IMR-90 (cell line): ENCODE measurements at places on chromosomes 13 and 19. TPM values are rescaled to one million over a fixed set of nuclear protein-coding genes. Genes with fewer than 3 reads are reported as not detected.

The DGKH gene
- 9.7 and 13.4 TPM in 2 replicates for total RNA-seq

DNA sequence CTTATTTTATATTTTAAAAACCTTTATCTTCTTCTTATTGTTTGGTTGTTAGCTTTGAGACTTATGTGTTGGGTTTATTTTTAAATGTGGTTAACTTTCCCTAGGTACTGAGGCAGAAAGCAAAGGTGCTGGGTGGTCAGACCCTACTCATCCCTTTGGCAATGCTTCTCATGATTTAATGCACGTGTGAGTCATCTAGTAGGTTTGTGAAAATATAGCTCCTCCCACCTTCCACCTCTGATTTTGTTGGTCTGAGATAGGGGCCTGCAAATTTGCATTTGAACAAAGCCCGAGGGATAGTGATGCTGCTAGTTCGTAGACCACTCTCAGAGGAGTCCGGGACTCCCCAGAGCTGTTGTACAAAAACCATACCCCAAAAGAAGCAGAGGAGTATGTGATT, 771.3 kb upstream of the ARGLU1 start:
- H3K4me3 ChIP-seq = no peak overlapping the region
- H3K36me3 ChIP-seq = no peaks in the 10 kb centered on the region
- peaks cover 2% of the 10 kb centered on the region for H3K4me1 ChIP-seq
- no peaks in the 10 kb centered on the region for H3K27me3 ChIP-seq

DNA sequence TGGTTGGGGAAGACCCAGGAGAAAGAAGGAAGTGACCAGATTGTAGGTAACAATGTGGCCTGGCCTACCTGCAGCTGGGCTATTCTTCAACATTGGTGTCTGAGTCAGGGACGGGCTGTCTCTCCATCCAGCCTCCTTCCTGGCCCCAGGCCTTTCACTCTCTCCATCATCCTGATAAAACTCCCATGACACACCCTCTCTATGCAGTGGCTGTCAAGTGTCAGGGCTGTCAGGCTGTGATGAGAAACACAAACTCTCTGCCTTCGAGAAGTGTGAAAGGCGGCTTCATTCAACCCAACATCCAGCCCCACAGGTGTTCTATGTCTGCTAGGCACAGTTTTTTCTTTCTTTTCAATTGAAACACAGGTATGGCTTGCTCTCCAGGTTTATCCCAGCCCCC, 153.3 kb upstream of the VSTM2B start:
- DNase-seq = no peak
- H3K27ac ChIP-seq = no peak overlapping the region
- H3K36me3 ChIP-seq = no peaks in the 10 kb centered on the region
- H3K4me1 ChIP-seq = no peaks in the 10 kb centered on the region
- H3K27me3 ChIP-seq = no peaks in the 10 kb centered on the region

DNA sequence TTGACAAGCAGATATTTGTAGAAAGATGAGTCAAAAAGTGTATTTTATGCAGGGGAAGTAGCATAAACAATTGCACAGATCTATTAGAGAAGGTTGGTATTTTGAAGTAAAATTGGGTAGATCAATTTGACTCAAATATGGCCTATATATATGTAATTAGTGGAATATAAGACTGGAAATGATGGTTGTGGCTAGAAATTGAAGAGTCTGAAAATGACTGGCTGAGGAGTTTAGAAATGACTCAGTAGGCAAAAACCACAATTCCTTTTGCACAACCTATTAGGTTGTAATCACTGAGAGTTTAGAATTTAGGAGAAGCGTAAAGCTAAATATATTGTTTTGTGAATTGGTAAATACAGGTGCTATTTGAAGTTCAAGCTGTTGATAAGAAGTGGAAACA, 622.6 kb upstream of the PCDH20 start:
- H3K4me3 ChIP-seq = no peak overlapping the region
- no peaks in the 10 kb centered on the region for H3K4me1 ChIP-seq
- no peak overlapping the region for H3K27ac ChIP-seq
- no peak for DNase-seq

- H3K27ac ChIP-seq = no peak overlapping the region
- no peaks in the 10 kb centered on the region for H3K4me1 ChIP-seq
- no peak overlapping the region for H3K4me3 ChIP-seq
- H3K27me3 ChIP-seq = no peaks in the 10 kb centered on the region
- H3K36me3 ChIP-seq = no peaks in the 10 kb centered on the region
Observed at GRCh38 chr13:62578402-62578801, 1162.8 kb upstream of the PCDH20 start.

- H3K4me1 ChIP-seq = no peaks in the 10 kb centered on the region
- no peaks in the 10 kb centered on the region for H3K36me3 ChIP-seq
- no peaks in the 10 kb centered on the region for H3K27me3 ChIP-seq
- DNase-seq = peak; percentile 33
- H3K4me3 ChIP-seq = no peak overlapping the region
Observed at GRCh38 chr13:60482012-60482411, 85.0 kb downstream of the TDRD3 start.

GRCh38 chr13:73251626-73252265, 192.9 kb downstream of the KLF5 start:
- peaks cover 3% of the 10 kb centered on the region; the same call in 1 of the 2 replicates for H3K4me1 ChIP-seq
- no peaks in the 10 kb centered on the region for H3K27me3 ChIP-seq
- DNase-seq = no peak
- no peaks in the 10 kb centered on the region for H3K36me3 ChIP-seq
- H3K27ac ChIP-seq = no peak overlapping the region

The USHBP1 gene
- total RNA-seq = not detected in 2 replicates

DNA sequence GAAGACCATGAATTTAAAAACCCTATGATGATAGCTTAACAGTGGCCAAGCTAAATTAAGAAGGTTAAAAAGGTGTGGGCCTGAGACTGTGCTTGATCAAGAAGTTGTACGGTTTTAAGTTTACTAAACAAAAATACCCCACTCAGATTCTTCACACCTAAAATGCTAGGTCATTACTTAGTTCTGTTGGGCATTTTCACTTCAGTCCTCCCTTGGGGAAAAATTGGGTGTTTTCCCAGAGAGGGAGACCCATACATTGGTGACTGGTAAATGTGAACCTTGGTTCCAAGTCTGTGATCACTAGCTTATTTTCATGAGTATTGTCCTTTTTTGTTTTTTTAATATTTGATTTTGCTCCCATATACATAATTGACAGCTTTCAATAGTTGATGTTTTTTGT, 44.4 kb downstream of the MTUS2 start:
- DNase-seq = no peak
- H3K36me3 ChIP-seq = no peaks in the 10 kb centered on the region
- no peaks in the 10 kb centered on the region for H3K4me1 ChIP-seq
- H3K27me3 ChIP-seq = no peaks in the 10 kb centered on the region
- no peak overlapping the region for H3K4me3 ChIP-seq
- H3K27ac ChIP-seq = no peak overlapping the region

GRCh38 chr13:27338816-27339215, 68.2 kb downstream of the RASL11A start:
- H3K27me3 ChIP-seq = no peaks in the 10 kb centered on the region; the same call in 1 of the 2 replicates
- no peak overlapping the region for H3K27ac ChIP-seq
- no peaks in the 10 kb centered on the region for H3K36me3 ChIP-seq

- H3K27ac ChIP-seq = no peak overlapping the region
- no peak overlapping the region for H3K4me3 ChIP-seq
- no peaks in the 10 kb centered on the region for H3K4me1 ChIP-seq
Observed at GRCh38 chr13:26390203-26390602, 136.3 kb downstream of the CDK8 start.

GRCh38 chr13:33870046-33870668, 52.2 kb downstream of the RFC3 start:
- H3K27ac ChIP-seq = no peak overlapping the region
- no peaks in the 10 kb centered on the region for H3K4me1 ChIP-seq
- H3K27me3 ChIP-seq = no peaks in the 10 kb centered on the region
- H3K36me3 ChIP-seq = no peaks in the 10 kb centered on the region
- no peak for DNase-seq
- H3K4me3 ChIP-seq = no peak overlapping the region

DNA sequence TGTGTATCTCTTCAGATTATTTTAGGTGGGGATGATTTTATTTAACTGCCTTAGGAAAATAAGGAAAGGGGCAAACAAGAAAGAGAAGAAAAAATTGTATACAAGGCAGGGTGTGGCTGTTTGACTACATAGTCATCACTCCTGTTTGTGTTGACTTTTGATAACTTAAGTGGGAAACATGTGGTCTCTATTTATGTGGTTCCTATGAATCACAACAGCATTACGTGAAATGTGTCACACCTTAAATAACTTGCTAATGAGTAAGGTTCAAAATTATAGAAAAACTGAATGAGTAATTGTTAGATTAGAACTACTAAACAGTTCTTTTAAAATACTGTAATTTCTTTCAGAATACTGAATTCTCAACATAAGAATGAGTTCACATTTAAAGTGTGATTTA, 69.3 kb downstream of the LMO7 start:
- no peaks in the 10 kb centered on the region for H3K27me3 ChIP-seq
- no peak overlapping the region for H3K4me3 ChIP-seq
- H3K36me3 ChIP-seq = peaks cover 2% of the 10 kb centered on the region

The SPTBN4 gene
- total RNA-seq = 0.72 and 0.83 TPM in 2 replicates

GRCh38 chr19:10183926-10184325, 10.8 kb downstream of the DNMT1 start:
- H3K4me3 ChIP-seq = no peak overlapping the region
- no peak for DNase-seq
- H3K4me1 ChIP-seq = peaks cover 4% of the 10 kb centered on the region; the same call in 1 of the 2 replicates
- no peak overlapping the region for H3K27ac ChIP-seq
- no peaks in the 10 kb centered on the region for H3K27me3 ChIP-seq
- H3K36me3 ChIP-seq = peaks cover 40% of the 10 kb centered on the region

The PTH2 gene
- not detected in 2 replicates for total RNA-seq

- no peak overlapping the region for H3K4me3 ChIP-seq
- no peaks in the 10 kb centered on the region for H3K36me3 ChIP-seq
- peaks cover 13% of the 10 kb centered on the region for H3K4me1 ChIP-seq
- no peak for DNase-seq
- no peaks in the 10 kb centered on the region for H3K27me3 ChIP-seq
- H3K27ac ChIP-seq = no peak overlapping the region
Observed at GRCh38 chr13:44172281-44172810, 201.3 kb upstream of the SERP2 start.

The SLC35E1 gene
- total RNA-seq = 22.6 and 25.8 TPM in 2 replicates

The CCNE1 gene
- total RNA-seq = 6.8 and 11.4 TPM in 2 replicates

DNA sequence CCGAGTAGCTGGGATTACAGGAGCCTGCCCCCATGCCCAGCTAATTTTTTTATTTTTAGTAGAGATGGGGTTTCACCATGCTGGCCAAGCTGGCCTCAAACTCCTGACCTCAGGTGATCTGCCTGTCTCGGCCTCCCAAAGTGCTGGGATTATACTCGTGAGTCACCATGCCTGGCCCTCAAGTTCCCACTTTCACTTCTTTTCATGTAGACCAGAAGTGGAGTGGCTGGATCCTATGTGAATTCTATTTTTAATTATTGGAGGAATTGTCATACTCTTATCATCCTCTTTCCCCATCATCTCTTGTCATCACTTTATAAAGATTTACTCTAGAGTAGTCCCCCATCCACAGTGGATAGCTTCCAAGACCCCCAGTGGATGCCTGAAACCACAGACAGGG, 12.8 kb upstream of the SIGLEC10 start:
- no peak overlapping the region for H3K27ac ChIP-seq
- no peak overlapping the region for H3K4me3 ChIP-seq
- H3K36me3 ChIP-seq = no peaks in the 10 kb centered on the region
- DNase-seq = no peak

The ZNF132 gene
- total RNA-seq = 8.9 and 13.6 TPM in 2 replicates

DNA sequence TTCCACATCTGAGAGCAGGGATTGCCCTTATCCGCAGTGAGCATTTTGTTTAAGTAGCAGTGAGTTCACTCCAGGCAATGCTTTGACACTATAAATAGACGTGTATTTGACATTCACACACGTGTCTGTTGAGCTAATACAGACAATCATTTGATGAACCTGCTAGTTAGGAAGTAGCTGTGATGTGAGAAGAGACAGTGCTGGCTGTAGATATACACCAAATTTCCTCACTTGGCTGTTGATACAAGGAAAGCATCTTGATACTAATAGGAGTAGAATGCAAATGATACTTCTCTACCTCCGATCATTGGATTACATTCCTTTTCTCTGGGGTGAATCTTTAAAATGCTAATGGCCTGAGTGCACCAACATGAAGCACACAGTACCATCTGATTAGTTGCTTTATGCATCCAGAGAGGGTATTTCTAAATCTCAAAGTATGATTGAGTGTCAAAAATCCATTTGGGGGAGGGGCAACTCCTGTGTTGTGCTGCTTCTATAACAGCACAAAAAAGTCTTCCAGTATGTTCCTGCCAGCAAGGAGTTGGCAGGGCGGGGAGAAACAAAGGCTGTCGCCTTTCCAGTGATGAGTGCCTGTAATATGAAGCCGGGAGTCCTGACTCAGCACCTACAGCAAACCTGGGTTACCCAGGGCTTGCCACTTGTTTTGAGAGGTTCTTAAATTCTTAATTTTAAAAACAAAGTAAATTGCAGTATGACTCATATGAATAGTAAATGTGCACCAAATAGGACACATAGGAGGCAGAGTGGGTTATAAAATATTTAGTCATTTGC, 7.0 kb downstream of the CUL4A start:
- H3K27me3 ChIP-seq = no peaks in the 10 kb centered on the region
- peaks cover 30% of the 10 kb centered on the region for H3K4me1 ChIP-seq
- H3K4me3 ChIP-seq = no peak overlapping the region
- H3K36me3 ChIP-seq = peaks cover 25% of the 10 kb centered on the region

DNA sequence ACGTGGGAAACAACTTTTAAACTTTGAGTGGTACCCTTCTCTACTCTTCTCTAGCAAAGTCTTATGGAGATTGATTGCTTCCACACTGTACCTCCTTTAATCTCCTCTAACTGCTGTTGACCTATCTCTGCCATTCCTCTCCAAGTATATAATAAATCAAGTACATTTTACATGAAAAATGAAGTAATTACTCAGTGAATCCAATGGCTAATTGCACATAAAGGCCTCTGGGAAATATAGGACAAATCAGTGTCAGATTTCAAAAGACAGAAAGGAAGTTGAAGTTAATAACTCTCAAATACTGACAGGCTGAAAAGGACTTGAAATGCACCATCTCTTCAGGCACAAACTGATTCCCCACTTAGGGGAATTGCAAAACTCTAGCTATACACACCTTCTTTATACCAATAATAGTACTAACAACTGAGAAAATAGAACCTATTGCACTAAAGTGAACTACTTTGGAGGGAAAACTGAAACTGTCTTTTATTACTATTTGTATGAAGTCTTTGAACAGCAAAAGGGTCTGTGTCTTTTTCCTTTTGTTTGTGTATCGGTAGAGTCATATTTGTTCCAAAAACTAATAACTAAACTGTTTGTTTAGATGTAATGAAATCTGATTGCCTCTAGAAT, 701.1 kb downstream of the PCDH9 start:
- no peak for DNase-seq
- H3K4me3 ChIP-seq = no peak overlapping the region

The MAMSTR gene
- total RNA-seq = 0.18 and 0.28 TPM in 2 replicates

The ZNF729 gene
- not detected in 2 replicates for total RNA-seq

GRCh38 chr13:88675347-88675996, 1004.3 kb downstream of the SLITRK5 start:
- no peaks in the 10 kb centered on the region for H3K4me1 ChIP-seq
- H3K4me3 ChIP-seq = no peak overlapping the region
- no peak for DNase-seq

The TMEM145 gene
- under 0.01 and 2.5 TPM in 2 replicates for total RNA-seq
